ENCODE measurements at places on chromosomes 16 and 17.

- peak; percentile 91 for DNase-seq
Observed at GRCh38 chr17:80008383-80008840, 27.3 kb downstream of the TBC1D16 start.

DNA sequence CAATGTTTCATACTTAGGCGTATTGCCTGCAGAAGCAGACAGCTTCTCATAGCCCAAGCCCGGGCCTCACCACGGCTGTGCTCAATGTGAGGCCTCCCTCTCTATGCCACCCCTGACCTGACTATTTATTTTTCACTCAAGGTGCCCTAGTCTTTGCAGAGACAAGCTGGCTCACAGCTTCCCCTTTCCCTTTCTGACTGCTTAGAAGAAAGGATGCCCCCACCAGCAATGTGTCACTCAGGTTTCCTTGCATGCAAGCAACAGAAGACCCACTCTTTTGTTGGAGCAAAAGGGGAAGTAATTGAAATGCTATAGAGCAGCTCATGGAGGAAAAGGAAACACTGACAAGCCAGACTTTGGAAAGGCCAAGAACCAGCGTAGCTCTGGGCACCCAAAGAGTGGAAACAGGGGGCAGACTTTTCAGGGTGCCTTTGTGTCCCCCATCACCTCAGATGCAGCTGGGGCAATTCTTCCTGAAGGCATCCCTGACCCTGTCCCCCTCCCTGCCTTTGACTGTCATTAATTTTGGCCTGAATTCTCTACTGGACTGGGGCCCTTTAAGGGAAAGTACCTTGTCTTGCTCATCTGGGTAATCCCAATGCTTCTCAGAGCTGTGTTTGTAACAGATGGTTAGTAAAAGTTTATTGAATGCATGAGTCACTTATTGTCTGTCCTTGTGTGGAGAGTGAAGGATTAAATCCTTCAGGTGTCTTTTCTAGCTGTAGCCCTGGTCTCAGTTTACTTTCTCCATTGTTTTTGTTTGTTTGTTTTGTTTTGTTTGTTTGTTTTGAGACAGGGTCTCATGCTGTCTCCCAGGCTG, 17.8 kb downstream of the RGS9 start:
- DNase-seq, result peak; percentile 62

DNA sequence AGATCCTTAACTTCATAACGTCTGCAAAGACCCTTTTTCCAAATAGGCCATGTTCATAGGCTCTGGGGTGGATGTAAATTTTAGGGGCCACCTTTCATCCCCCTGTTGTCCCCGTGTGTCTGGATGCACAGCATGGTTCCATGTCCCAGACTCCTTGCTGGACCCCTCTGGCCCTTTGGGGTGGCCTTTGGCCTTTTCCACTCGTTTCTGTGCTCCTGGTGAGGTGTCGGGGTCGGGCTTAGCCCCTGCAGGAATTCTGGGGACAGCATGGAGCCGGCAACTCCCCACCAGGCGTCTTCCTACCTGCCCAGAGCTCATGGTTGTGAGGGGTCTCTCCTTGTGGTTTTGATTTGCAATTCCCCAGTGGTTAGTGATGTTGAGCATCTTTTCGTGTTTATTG, 183.5 kb downstream of the SEC14L1 start:
- DNase-seq, result no peak

- no peak for DNase-seq
Observed at GRCh38 chr17:59702304-59702703, 4.9 kb downstream of the PTRH2 start.

- DNase-seq, result no peak
Observed at GRCh38 chr17:352421-353212, at the start of gene RPH3AL. Gene RPH3AL (minus strand): TSS chr17:352807. CDS start chr17:327543, 25,264 bp downstream.

DNA sequence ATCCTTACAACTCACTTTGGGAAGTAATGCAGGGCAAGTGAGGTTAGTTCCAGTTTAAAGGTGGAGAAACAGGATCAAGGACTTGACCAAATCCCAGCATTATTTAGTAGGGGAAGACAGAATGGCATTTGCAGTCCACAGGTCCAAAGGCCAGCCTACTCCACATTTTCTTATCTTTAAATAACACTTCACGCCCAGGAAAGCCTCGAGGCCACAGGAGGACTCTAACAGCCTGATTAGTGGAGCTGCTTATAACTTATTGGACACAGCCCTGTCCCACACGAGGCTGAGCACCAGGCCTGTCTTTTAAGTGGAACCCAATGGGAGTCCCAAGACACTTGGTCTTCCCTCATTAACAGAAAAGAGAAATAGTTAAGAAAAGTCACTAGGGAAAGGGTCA, 12.1 kb upstream of the HYDIN start:
- DNase-seq, result no peak

GRCh38 chr16:85266857-85267256, 154.6 kb upstream of the CIBAR2 start:
- no peak for DNase-seq

- DNase-seq, result no peak
Observed at GRCh38 chr17:39899215-39899614, 19.2 kb downstream of the GSDMB start.

DNA sequence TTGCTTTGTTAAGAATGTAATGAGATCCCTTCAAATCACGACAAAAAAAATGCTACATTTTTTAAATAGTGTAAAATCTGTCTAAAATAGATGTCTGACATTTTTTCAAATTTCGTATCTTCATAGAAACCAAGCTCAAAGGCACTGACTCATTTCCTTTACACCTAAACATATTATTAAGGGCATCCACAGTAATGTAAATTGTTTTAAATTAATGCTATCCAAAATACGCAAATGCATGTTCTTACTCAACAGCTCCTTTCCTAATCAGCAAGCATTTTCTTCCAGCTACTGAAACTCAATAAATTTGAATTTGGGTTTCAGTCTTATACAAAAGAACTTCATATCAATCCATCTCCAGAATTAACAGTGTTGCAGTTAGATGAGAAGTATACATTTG, 4.3 kb downstream of the C16orf87 start:
- DNase-seq, result no peak

DNA sequence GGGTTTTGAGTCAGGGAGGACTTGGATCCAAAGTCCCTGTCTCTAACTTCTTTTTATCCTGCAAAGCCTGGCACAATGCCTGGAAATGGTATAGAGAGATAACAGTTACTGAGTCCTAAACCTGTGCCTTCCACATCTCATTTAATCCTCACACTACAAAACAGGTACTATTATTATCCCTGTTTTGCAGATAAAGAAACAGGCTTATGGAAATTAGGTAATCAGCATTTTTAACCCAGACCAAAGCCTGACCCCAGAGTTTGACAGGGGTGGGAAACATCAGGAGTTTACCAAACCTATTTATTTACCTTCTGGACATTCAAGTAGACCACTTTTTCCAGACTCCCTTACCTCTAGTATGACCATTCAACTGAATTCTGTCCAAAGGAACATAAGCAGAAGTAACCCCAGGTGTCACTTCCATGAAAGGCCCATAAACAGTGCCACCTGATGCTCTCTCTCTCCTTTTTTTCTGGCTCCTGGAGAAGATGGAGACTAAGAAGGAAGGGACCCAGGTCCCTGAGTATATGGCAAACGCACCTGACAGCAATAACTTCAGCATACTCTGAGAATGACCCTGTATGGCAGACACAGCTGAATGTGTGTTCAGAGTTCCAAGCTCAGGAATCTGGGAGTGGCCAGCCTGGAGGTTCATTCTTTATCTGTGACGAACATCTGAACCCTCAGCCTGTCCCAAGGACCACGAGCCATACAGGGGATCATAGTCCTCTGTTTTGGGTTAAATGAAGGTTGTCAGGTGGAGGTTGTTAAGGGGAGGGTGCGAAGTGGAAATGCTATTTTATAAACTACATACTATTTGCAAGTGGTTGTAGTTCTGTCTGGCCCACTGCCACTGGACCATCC, 62.7 kb downstream of the HLF start:
- no peak for DNase-seq

- DNase-seq, result no peak
Observed at GRCh38 chr17:74853048-74853397, 6.7 kb downstream of the GRIN2C start.

DNA sequence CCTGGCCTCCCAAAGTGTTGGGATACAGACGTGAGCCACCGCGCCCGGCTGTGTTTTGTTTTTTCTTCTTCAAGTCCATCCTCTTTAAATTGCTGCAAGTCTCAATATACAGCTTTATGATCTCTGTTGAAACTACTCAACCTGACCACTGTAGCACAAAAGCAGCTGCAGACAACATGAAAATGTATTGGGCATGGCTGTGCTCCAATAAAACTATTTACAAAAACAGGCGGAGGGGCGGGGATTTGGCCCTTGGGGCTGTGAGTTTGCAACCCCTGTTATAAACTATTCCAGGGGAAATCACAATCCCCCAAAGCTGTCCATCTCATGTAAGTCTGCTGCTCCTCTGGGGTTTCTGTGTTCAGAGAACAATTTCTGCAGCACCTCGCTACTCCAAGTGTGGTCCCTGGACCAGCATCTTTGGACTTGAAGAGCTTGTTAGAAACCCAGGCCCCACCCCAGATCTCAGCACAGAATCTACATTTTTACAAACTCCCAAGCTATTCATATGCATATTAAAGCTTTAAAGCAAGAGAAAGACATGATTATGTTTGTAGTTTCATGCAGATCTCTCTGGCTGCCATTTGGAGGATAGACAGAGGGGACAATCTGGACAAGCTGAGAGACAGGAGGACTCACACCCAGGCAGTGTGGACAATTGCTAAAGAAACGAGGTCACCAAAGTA, 33.6 kb downstream of the TEKT5 start:
- no peak for DNase-seq

DNA sequence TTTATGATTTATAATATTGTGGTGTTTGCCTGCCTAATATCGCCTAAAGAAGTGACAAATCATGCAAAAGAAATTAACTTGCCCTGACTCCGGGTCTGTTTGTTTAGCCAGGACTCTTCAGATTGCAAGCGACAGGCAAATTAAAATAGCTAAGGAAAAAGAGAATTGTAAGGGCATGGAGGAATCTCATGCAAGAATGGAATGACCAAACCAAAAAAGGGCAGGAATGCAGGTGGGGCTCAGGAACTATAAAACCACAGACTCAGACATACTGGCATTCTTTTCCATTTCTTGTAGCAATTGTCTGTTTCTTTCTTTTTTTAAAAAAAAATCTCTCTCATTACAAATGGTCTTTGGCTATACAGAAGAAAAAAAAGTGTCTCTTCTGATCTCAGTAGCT, 188.1 kb upstream of the XYLT1 start:
- DNase-seq, result no peak

DNA sequence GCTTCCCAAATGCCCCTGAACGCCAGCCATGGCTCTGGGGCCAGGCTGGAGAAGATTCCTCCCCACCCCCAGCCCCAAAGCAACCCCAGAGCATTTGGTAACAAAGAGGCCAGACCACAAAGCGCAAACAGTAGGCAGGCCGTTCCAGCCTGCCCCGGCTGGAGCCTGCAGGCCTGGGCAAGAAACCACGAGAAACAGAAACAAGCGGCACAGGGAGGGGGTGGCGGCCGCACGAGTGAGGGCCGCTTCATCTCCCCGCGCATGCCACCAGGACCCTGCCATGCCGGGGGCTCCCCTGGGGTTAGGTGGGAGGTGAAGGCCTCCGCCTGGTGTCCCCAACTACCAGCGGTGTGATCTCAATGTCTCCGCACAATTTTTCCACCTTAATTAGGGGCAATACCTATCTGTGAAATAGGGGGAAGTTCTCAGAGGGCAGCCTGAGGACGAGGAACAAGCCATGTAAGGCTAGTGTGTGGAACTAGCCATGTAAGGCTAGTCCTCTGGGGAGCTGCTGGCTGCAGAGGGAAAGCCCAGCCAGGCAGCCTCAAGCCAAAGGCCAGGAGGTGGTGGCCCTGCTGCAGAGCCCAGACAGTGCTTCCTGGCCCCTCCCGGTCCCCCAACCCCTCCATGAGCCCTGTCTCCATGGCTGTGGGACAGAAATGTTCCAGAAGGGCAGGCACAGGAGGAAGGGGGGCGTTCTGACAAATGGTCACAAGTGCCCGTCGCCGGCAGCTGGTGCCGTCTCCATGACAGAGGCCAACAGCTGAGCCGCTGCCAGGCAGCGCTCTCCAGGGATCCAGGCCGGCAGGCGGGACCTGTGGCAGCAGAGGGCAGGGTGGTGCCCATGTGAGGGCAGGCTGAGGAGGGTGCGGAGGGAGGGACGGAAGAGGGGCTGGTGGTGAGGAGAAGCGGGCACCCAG, 14.5 kb upstream of the MTSS2 start:
- no peak for DNase-seq

DNA sequence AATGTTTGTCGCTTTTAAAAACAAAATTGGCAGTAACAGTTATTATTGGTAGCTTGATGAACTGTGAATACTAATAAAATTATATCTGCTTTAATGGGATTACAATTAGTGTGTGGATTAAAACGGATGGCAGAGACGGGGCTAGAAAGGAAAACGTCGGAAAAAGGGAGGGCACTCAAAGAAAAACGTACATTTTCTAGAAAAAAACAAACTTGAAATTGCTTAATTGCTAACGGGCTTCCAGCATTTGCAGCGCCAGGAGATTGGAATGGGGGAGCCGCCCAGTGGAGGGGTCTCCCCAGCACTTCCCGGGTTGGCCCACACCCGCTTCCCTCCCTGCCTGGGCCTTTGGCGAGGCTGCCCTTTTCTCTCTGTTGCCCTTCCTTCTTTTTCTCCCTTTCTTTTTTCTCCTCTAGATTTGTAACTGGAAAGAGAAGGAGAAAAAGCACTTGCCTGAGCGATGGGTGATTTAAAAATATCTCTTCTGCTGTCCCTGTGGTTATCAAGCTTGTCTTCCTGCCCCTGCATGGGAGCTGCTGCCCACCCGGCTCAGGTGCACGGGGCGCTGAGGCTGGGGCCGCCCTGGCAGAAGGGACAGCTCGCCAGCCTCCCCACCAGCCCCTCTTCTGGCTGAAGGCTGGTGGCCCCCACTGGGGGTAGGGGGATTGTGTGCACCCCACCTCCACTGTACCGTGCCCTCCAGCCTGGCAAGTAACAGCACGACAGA, 5.9 kb downstream of the BAHCC1 start:
- DNase-seq, result no peak

- peak; percentile 51 for DNase-seq
Observed at GRCh38 chr16:75580-76501, 2.2 kb upstream of the MPG start.

DNA sequence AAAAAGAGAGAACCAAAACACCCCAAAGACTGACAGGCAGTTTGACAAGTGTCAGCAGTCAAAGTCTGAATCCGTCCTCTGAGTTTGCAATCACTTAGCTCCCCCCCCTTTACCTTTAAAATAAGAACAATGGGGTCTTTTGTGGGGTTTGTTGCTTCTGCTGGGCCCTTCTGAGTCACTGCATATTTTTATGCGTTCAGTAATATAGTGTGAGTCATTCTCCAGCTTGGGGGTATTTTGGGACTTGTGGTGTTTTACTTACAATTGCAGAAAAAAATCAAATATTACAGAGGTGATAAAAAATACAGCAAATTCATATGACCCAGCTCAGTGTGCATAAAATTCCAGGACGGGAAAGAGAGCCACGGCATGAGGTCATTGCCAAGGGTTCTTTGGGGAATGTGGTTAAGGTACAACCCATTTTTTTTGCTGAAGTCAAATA, 120.1 kb downstream of the CYLD start:
- DNase-seq, result peak; percentile 58

GRCh38 chr16:28974007-28974436, 556 bp upstream of the SPNS1 start:
- DNase-seq, result peak; percentile 71

DNA sequence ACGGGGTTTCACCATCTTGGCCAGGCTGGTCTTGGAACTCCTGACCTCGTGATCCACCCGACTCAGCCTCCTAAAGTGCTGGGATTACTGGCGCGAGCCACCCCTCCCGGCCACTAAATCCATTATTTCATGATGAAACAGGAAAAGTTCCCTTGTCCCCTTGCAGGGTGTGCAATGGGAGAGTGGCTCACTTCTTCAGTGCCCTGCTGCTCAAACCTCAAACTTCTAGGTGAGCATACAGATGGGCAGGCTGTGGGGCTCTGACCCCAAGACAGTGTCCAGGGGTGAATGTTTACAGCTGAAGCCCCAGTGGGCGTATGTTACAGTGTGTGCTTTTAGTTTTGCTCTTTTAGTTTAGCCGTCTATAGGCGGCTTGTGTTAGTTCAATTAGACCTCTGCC, 34.7 kb downstream of the GJC1 start:
- no peak for DNase-seq
